Adrenal gland (tissue), 19 donors: ENCODE measurements at places on chromosomes 7 and 10. TPM values are rescaled to one million over a fixed set of nuclear protein-coding genes. Genes with fewer than 3 reads are reported as not detected.

The HYAL4 gene
- not detected for total RNA-seq

The TSPAN13 gene
- total RNA-seq = 41.2 TPM

The GDF2 gene
- total RNA-seq = not detected

The CFAP70 gene
- 15.5 TPM for total RNA-seq

The CPA4 gene
- 0.55 TPM for total RNA-seq

The PIK3CG gene
- 8.9 TPM for total RNA-seq

The CACNB2 gene
- 9.8 TPM for total RNA-seq

DNA sequence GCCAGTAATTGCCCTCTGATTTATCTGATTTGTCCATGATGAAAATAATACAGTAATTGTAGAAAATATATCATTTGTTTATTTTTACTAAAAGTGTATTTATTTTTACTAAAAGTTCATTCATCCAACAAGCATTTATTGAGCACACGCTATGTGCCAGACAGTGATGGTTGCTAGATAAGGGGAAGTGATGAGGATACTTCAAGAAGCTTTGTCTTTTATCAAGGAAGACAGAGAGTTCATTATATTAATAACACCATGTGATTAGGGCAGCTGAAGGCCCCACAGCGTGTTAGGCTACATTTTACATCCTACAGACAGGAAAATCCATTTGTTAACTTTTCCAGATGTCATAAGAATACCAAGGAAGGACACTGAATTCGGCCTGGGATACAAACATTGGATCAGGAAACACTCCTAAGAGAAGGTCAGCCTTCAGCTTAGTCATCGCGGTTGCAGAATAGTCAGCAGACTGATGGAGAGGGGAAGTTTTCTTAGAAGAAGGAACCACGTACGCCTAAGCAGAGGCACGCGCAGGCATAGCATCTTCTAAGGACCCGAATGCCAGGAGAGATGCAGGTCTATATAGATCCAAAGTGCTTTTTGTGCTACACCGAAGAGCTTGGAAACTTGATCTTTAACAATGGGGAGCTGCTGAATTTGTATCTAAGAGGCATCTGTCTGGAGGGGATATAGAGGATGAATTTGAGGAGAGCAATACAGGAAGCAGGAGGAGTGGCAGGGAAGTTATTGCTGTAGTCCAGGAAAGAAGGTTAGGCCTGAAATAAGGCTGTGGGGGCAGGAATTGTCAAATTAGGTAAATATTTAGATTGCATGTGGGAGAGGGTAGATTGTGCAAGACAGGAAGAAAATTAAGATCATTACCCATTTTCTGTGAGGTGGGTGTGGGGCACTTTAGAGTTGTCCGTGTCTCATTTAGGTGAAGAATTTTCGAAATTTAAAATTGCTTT lies 85.7 kb downstream of the LRGUK start:
- H3K27ac ChIP-seq = no peak overlapping the region
- no peak for DNase-seq
- H3K27me3 ChIP-seq = no peaks in the 10 kb centered on the region
- no peaks in the 10 kb centered on the region for H3K4me1 ChIP-seq

DNA sequence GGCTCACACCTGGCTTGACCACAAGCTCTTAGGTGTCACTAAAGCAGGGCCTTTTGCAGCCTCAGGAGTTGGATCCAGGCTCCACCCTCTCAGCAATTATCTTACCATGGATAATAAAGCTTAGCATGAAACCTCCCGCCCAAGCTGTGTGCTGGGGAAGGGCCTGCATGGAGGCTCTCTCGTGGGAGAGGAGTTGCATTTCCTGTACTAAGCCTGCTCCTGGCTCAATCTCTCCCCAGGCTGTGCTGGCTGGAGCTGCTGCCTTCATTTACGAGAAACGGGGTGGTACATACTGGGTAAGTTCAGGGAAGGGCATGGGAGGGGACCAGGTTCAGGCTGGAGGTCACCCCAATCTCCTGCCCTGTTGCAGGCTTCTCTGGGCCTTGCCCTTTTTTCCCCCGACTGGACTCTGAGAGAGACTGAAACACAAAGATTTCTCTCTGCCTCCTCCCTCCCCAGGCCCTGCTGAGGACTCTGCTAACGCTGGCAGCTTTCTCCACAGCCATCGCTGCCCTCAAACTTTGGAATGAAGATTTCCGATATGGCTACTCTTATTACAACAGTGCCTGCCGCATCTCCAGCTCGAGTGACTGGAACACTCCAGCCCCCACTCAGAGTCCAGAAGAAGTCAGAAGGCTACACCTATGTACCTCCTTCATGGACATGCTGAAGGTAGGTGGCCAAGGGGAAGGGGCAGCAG lies 2.7 kb downstream of the TMEM176A start:
- DNase-seq = no peak
- H3K4me3 ChIP-seq = no peak overlapping the region
- H3K27ac ChIP-seq = no peak overlapping the region
- H3K4me1 ChIP-seq = no peaks in the 10 kb centered on the region
- H3K36me3 ChIP-seq = no peaks in the 10 kb centered on the region
- H3K27me3 ChIP-seq = peaks cover 9% of the 10 kb centered on the region

DNA sequence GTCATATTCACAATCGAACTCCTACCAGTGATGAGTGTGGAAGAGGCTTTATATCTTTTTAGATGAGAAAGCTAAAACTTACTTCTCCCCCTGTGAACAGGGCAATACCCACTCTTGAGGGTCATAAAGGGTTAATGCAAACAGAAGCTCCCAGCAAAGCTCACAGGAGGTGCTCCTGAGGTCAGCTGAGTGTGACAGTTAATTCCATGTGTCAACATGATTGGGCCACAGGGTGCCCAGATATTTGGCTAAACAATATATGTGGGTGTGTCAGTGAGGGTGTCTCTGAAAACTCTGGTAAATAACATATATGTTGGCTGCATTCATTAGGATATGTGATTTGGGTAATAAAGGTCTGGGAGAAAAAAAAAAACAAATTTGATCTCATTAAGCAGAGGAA lies 86.0 kb downstream of the HIP1 start:
- DNase-seq = no peak
- no peaks in the 10 kb centered on the region for H3K36me3 ChIP-seq
- peaks cover 20% of the 10 kb centered on the region for H3K4me1 ChIP-seq

GRCh38 chr7:147196481-147196880 lies 1079.9 kb downstream of the CNTNAP2 start:
- DNase-seq = no peak
- no peak overlapping the region for H3K4me3 ChIP-seq
- H3K36me3 ChIP-seq = no peaks in the 10 kb centered on the region
- no peaks in the 10 kb centered on the region for H3K4me1 ChIP-seq
- no peaks in the 10 kb centered on the region for H3K27me3 ChIP-seq

GRCh38 chr10:85673270-85673669 lies 693.3 kb downstream of the GRID1 start:
- no peak overlapping the region for H3K4me3 ChIP-seq
- no peak overlapping the region for H3K27ac ChIP-seq
- H3K36me3 ChIP-seq = no peaks in the 10 kb centered on the region
- H3K27me3 ChIP-seq = no peaks in the 10 kb centered on the region
- no peaks in the 10 kb centered on the region for H3K4me1 ChIP-seq

DNA sequence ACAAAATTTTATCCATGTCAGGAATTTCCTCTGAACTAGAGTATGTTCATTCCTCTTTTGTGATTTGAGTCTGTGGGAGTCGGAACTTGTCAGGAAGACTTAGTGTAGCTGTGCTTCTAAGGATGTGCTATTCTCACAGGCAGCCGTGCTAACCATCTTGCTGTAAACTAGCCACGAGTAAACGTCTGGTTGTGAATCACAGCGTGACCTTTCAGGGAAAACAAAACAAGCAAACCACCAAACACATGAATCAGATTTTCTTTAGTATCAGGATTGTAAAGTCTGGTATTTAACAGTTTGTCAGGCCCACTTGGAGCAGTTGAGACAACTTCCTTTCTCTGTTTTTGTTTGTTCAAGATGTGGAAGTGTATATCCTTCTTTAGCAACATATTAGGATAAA lies 32.0 kb downstream of the AUTS2 start:
- H3K4me3 ChIP-seq = no peak overlapping the region
- H3K27me3 ChIP-seq = no peaks in the 10 kb centered on the region
- no peaks in the 10 kb centered on the region for H3K36me3 ChIP-seq
- H3K27ac ChIP-seq = peak overlapping the region; percentile 16

DNA sequence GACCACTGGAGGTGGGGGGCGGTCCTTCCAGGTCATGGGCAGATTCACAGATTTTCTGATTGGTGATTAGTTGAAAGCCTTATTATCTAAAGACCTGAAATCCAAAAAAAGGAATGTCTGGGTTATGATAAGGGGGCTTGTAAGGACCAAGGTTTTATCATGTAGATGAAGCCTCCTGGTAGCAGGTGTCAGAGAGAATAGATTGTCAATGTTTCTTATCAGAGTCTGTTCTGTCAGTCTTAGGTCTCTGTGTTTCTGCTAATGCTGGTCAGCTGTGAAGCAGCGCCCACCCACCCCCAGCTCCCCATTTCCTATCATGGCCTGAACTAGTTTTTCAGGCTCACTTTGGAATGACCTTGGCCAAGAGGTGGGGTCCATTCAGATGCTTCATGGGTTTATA lies 21.2 kb downstream of the TES start:
- no peak overlapping the region for H3K4me3 ChIP-seq
- H3K36me3 ChIP-seq = no peaks in the 10 kb centered on the region
- H3K4me1 ChIP-seq = peaks cover 23% of the 10 kb centered on the region
- DNase-seq = no peak
- H3K27me3 ChIP-seq = no peaks in the 10 kb centered on the region

DNA sequence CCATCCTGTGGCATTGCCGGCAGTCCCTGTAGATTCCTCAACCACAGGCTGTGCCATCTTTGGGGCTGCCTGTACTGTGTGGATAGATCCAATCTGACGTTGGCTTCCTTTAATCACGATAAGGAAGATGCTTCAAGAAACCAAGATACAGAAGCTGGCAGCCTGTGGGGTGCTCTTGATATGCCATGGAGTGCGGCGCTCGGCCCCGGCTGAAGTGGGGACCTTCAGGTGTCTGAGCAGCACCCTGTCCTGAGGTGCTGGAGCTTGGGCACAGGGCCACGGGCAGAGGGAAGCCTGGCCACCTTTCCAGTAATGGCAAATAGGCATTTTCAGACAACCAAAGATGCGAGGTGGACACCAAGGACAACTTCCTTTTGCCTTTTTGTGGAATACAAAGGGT lies 139.5 kb downstream of the ACTR3B start:
- no peak for DNase-seq
- H3K27me3 ChIP-seq = peaks cover 7% of the 10 kb centered on the region
- no peak overlapping the region for H3K4me3 ChIP-seq

DNA sequence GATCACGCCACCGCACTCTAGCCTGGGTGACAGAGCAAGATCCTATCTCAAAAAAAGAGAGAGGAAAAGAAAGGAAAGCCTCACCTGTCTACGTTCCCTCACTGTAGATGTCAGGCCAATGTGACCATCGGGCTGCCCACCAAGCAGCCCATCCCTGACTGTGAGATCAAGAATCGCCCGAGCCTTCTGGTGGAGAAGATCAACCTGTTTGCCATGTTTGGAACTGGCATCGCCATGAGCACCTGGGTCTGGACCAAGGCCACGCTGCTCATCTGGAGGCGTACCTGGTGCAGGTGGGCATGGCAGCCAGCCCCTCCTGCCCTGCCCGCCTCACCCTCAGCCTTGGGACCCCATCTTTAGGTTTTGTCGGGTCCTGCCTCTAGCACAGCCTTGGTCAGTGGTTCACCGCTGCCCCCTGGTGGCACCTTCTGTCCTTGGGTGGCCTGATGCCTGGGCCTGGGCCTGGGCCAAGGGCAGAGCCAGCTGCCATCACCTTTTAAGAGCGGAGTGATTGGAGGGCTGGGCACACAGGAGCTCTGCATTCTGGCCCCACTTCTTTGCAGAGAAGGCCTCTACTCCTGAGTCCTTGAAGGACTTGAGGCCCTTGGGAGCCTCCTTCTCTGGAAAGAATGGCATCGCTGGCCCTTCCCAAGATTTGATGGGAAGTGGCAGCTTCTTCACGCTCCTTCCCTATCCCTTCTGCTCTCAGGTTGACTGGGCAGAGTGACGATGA lies 14.4 kb upstream of the AHCYL2 start:
- H3K4me3 ChIP-seq = no peak overlapping the region
- DNase-seq = peak; percentile 80
- H3K27me3 ChIP-seq = no peaks in the 10 kb centered on the region
- H3K27ac ChIP-seq = no peak overlapping the region
- H3K4me1 ChIP-seq = no peaks in the 10 kb centered on the region

DNA sequence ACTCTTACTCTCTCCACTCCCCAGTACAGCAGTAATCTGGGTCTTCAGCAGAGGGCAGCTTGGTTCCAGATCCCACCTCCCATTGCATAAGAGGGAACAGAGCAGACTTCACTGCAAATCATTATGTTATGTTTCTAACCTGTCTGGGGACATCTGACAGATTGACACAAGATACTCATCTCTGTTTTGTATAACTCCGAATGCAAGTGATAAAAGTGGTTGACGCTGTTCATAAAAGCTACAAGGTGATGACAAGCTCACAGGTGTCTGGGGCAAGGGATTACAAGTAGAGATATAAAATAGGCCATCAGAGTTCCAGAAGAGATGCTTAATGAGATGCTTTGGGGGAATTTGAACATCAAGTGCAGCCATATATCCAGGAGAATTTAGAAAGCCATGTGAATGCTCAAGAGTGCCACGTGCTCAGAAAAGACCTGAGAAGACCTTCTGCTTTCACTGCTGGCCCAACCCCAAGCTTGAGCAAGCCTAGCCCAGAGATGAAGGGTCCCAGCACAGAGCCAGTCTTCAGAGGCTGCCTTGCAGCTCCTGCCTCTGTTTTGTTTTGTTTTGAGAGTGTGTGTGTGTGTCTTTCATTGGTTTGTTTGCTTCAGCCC lies 80.6 kb downstream of the VSTM2A start:
- DNase-seq = no peak
- no peak overlapping the region for H3K4me3 ChIP-seq
- no peak overlapping the region for H3K27ac ChIP-seq
- H3K4me1 ChIP-seq = no peaks in the 10 kb centered on the region
- H3K27me3 ChIP-seq = no peaks in the 10 kb centered on the region

DNA sequence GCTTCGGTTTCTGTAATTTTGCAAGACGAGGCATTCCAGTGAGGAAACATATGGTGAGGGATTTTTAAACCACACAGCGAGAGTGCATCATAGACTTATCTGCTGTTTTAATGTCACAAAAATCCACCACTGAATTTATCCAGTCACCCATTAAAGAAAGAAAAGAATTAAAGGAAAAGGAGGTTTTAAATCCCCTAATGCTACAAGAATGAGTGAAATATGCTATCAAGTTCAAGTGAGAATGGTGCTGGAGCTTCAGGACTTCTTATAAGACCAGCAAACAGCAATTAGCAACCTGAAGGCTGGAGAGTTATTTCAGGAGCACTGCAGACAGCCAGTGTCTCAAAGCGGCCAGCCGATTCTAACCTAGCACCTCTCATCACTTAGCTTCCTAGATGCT lies 439.1 kb upstream of the MGMT start:
- no peak for DNase-seq
- H3K4me3 ChIP-seq = no peak overlapping the region
- no peaks in the 10 kb centered on the region for H3K4me1 ChIP-seq
- no peak overlapping the region for H3K27ac ChIP-seq

DNA sequence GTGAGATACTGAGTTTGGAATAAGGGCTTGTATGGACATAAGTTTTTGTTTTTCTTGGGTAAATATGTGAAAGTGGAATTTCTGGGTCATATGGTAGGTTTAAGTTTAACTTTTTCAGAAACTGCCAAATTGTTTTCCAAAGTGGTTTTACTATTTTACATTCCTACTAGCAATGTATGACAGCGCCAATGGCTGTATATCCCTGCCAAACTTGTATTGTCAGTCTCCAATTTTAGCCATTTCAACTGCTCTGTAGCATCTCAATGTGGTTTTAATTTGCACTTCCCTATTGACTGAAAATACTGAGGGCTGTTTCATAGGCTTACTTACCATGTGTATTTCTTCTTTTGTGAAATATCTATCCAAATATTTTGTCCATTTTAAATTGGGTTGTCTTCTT lies 90.5 kb upstream of the ZNF32 start:
- no peak overlapping the region for H3K4me3 ChIP-seq
- no peak overlapping the region for H3K27ac ChIP-seq
- H3K36me3 ChIP-seq = no peaks in the 10 kb centered on the region
